ENCODE measurements at places on chromosomes 3 and 15.

GRCh38 chr15:30985081-30985531 lies 6.3 kb downstream of the MTMR10 start:
- no peak for DNase-seq

DNA sequence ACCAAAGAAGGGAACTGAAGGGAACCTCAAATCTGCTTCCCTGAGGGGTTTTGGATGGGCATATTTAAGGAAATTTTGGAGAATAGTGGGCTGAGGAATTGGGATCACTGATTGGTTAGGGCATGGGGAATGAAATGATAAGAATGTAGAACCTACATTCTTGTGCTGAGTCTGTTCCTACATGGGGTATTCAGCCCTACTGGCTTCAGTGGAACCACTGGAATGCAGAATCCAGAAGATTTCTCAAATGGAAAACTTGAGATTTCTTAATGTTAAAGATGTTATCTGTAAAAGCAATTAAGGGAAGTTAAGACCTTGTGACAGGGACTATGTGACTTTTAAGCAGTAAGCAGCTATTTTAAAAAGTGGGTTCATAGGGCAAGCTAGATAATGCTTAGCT lies 1062.4 kb downstream of the AGBL1 start:
- no peak for DNase-seq

GRCh38 chr3:32432711-32433530 lies 41.3 kb downstream of the CMTM7 start:
- no peak for DNase-seq

GRCh38 chr3:32459450-32459849 lies 43.2 kb downstream of the CMTM6 start:
- no peak for DNase-seq

DNA sequence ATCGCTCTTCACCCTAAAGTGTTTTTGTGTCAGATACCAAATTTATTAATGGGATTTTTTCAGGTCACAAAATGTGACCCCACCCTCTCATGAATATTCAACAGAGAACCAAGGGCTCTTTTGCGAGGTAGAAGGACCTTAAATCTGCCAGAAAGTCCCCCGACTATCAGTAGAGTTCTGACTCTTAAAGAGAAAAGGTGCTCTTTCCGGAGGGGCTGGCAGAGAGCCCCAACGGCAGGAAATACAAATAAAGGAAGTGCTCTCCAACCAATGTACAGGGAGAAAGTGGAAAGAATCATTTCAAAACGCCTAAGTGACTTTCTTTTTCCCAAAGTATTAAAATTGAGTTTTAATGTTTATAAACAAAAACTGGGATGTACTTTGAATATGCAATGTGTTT lies 517.2 kb downstream of the FOXP1 start:
- DNase-seq = no peak

GRCh38 chr3:186815435-186815834 lies 9.2 kb upstream of the RFC4 start:
- DNase-seq = no peak

DNA sequence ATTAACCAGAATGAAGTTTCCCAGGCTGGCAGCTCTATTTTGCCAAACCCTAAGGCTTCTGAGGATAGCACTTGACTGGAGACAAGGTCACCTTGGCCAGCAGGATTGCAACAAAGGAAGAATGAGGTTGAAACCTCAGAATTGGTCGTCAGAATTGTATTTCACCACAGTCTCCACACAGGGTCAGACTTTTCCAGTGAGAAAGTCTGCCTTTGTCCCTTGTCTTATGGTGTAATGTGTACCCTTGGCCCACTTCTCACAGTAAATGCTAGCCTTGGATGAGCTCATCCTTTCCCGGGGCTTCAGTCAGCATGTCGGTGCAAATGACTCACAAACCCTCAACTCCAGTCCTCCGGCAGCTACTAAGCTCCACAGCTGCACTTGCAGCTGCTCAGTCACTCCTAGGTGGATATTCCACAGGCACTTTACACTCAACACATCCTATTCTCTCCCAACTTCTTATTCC lies 19.7 kb downstream of the SSR3 start:
- DNase-seq = peak; percentile 88

Data from forelimb muscle (tissue), 1 donor.